ENCODE measurements at places on chromosomes 12 and 14.

- DNase-seq, result no peak
Measured at GRCh38 chr12:57143454-57143853, 4.0 kb downstream of the LRP1-AS start.

GRCh38 chr14:34035177-34035933, 84.5 kb upstream of the EGLN3 start:
- no peak for DNase-seq

DNA sequence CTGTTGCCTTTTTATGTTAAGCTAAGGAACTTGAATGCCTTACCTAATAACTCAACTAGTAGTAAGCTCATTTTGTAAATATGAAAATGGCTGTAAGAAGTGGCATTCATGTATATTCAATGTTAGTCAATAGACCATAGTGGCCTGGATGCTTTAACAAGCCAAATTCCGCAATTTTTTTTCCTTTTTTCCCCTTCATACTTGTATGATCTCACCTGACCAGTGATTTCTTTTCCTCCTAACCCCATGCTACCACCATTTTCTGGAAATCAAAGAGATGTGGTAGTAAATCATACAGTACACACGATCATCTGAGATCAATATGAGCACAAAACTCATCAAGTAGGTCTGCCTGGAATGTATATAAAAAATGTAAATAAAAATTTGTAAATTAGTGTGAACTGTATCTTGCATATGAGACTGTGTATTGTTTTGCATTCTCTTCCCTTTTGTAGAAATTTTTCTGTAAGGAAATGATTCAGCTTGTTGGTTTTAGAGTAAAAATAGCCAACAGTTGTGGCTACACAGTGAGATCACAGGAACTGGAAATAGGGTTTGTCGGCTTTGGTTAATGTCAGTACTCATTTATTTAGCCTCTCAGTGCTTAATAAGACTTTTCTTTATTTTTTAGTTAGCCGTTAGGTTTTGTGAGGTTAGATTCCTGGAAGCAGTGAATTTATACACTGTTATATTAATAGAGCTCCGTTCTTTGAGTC, 62.5 kb downstream of the ETNK1 start:
- no peak for DNase-seq

DNA sequence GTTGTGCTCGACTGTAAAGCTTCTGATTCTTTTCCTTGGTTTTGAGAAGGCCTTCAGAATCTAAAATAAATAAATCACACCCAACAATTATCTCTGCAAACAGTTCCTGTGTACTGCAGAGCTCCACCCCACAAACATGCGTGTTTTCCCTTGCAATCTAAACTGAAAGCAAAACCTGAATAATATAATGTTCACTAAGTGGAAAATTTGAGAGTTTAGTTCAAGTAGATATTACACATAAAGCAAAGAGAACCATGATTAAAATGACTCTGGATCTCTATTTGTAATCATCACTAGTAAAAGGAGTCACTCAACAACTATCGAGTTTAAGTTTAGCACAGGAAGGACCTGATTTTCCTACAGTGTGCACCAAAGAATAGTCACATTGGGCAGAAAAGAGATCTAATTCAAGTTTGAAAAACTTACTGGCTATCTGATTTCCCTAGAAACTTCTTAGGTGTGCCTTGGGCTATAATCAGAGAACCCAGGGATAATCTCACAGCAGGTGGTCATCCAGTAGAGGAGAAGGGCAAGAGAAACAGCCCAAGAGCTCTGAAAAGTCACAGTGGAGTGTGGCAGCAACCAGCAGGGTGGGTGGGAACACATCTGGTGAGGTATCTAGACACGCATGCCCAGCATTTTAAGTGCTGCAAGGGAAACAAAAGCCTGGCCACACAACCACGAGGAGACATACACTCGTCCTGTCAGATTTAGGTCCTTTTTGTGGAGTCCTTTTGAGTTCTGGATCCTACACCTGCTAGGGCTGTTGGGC, 25.4 kb downstream of the ATG14 start:
- no peak for DNase-seq
